ENCODE measurements at places on chromosomes 6 and 20.

DNA sequence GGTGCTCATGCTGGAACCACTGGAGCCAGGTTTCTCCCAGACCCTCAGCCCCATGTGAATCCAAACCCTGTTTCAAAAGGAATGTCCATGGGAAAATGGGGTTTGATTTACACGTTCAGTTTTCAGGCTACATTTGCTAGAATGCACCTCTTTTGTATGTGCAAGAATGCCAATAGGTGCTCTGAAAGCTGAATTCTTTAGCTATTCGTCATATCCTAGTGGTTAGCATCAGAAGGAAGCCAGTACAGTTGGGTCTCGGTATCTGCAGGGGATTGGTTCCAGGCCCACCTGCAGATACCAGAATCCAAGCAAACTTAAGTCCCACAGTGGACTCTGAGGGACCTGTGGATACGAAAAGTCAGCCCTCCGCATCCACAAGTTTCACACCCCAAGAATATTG lies 93.4 kb downstream of the UST start:
- DNase-seq: no peak

GRCh38 chr6:113842165-113842564 lies 15.0 kb upstream of the MARCKS start:
- DNase-seq: peak; percentile 52

DNA sequence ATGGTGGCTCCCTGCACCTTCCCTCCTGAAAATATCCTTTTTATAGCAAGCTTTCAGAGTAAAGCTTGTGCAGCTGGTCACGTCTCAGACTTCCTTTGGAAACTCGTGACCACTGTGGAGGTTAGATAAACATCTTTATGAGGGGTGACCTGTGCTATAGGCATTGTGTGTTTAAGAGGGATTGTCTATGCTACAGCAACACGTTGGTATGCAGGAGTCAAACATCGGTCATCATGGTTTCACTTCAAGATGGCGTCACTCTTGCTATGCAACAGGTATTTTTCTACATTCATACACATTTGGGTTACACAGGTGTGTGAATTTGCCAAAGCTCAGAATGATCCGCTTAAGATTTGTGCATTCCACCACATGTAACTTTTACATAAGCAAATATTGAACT lies 14.6 kb upstream of the BLCAP start:
- DNase-seq: no peak

- DNase-seq: no peak
These were observed 130.5 kb downstream of the VEGFA start for GRCh38 chr6:43900560-43900915.

GRCh38 chr20:23438661-23439060 lies 824 bp upstream of the CSTL1 start:
- no peak for DNase-seq

DNA sequence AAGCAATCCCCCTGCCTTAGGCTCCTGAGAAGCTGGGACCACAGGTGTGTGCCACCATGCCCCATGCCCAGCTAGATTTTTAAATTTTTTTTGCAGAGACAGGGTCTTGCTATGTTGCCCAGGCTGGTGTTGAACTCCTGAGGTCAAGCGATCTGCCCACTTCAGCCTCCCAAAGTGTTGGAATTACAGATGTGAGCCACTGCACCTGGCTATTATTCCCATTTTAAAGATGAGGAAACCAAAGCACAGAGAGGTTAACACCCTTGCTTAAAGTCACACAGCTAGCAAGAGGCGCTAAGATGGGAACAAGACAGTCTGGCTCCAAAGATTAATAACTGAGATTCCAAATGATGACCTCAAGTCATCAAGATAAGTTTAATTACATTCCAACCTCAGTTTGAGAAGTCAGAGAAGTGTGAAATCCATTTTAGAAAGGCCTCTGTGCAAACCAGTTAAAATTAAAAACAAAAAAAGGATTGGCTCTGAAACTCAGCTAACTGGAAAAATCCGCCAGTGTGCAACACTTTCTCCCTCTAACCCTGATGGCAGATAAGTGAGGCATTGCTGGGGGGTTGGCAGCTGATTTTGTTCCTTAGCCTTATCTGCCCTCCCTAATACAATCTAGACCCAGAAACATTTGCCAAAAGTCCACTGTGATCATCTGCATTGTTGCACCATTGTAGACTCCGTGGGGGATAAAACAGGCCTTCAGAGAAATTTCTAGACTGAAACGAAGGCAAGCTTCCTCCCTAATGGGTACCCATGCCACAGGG lies 55.5 kb downstream of the CPNE5 start:
- DNase-seq: no peak

- no peak for DNase-seq
These were observed 77.7 kb upstream of the CLDN20 start for GRCh38 chr6:155186052-155186658.

GRCh38 chr6:165636402-165637048 lies 26.5 kb downstream of the PDE10A start:
- DNase-seq: no peak

GRCh38 chr6:144896289-144896688 lies 611.2 kb downstream of the UTRN start:
- DNase-seq: no peak

- DNase-seq: no peak
These were observed 1.3 kb upstream of the ANGPT4 start for GRCh38 chr20:917416-917815.

GRCh38 chr6:98142839-98143238 lies 691.5 kb upstream of the POU3F2 start:
- no peak for DNase-seq

DNA sequence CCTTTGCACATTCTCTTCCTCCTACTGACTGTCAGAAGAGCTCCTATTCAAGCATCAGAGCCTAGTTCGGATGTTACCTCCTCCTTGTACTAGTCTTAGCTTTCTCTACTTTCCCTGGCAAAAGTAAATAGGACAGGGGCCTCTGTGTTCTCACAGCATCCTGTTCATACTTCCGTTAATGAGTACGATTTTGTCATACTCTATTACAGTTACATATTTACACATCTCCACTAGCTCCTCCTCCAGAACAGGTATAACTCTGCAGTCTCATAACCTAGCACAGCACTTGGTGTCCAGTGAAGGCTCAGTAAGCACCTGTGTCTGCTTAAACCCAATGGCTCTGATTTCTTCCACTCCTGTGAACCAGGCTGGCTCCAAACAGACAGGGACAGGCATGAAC lies 7.0 kb downstream of the ELMO2 start:
- DNase-seq: no peak

DNA sequence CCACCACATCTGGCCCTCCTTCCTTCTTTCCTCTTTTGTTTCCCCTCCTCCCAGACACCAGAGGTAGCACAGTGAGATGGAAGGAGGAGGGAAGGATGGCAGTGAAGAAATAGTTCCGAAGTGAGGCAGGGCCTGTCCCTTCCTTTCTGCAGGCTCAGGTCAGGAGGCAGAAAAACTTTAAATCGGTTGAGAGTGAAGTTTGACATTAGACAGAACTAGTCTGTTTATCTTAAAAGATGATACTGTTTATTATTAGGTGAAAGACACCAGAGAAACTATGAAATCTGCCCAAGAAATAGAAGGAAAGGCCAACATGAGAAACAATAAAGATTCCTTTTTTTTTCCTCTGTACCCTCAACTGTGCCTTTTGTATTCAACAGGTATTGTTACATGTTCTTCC lies 670.3 kb downstream of the UTRN start:
- no peak for DNase-seq

DNA sequence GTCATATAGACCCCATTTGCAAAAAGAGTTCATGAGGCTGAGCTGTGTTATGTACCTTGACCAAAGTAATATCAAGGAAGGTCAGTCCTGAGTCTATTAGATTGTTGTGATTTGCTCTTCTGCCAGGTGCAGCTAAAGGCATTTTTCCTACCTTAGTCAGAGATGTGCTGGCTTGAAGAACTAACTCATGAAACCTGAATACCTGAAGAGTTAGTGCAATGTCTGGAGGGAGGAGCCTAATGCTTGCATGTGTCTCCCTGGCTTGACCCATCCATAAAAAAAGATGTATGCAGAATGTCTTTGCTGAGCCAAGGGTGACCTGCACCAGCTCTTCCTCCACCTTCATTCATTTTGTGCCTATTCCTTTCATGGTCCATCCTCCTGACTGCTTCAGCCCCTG lies 742.0 kb downstream of the KIF16B start:
- DNase-seq: no peak

DNA sequence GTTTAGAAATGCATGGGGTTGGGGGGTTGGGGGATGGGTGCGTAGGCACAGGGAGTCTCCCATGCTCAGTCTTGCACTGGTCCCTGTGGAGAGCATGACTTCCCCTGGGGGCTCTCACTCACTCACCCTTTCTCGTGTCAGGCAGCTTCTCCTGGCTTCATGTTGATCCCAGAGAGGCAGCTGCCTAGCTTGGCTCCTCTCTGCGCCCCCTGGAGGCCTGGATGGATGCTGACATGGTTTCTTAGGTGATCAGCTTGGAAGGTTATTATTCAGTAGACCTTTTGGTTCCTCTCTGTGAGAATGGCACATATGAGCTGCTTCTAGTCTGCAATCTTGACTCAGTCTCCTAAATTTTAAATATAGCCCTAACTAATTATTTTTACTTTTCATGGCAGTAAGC lies 109.3 kb upstream of the FAM83B start:
- no peak for DNase-seq

GRCh38 chr20:48784273-48784641 lies 43.5 kb downstream of the PREX1 start:
- DNase-seq: no peak

GRCh38 chr6:47335466-47335865 lies 25.8 kb upstream of the TNFRSF21 start:
- no peak for DNase-seq

- peak; percentile 74 for DNase-seq
These were observed 117.6 kb downstream of the DST start for GRCh38 chr6:56524891-56525703.

GRCh38 chr20:60354024-60354580 lies 395.9 kb downstream of the CDH26 start:
- DNase-seq: no peak

GRCh38 chr20:5531318-5532081 lies 214.7 kb upstream of the PROKR2 start:
- DNase-seq: no peak

GRCh38 chr20:61797200-61797599 lies 268.5 kb downstream of the TAF4 start:
- DNase-seq: no peak

- no peak for DNase-seq
These were observed 489.7 kb downstream of the QKI start for GRCh38 chr6:163904186-163904585.

DNA sequence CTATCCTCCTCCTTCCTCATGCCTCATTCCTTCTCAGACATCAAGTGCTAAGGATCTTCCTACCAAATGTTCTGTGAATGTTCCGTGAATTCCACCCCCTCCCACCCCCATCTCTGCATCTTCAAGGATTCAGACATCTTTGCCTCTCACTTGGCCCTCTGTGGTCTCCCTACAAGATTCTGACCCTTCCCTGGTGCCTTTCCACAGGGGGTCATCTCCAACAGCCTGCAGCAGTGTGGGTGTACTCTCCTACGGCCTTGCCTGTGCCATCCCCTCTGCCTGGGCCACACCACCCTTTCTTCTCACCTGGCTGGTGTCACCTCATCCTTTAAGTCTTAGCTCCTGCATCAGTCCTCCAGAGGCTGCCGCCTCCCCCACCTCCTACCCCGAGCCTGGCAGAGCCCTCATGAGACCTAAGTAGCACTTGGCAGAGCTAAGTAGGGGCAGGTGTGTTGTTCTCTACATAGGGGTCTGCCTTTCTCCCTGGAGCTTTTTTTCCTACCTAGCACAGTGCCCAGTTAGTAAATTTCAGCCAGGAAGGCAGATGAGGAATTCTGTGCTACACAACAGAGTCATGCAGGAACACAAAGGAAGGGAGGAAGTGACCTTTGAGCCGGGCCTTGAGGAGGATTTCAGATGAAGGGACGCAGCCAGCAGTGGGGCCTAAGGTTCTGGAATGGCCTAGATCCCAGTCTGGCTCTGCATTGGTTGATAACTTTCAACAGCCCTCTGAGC lies 43.1 kb downstream of the TM9SF4 start:
- no peak for DNase-seq

GRCh38 chr6:45504947-45505346 lies 127.2 kb upstream of the SUPT3H start:
- DNase-seq: no peak

DNA sequence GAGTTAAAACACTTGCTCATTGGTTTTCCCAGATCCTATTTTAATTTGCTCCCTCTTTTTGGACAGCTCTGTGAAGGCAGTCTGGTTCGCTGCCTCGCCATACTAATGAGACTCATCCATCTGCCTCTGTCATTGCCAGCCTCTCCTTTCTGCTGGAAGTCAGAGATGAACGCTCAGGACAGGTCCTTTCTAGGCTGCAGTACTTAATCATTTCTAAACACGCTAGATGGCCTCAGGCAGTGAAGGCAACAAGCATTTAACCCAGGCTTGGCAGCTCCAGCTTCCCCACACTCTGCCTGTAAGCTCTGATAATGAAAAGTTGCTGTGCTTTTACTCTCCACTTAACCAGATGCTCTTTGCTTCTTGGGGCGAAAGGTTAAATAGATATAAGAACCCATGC lies 286.7 kb upstream of the POU3F2 start:
- DNase-seq: no peak

DNA sequence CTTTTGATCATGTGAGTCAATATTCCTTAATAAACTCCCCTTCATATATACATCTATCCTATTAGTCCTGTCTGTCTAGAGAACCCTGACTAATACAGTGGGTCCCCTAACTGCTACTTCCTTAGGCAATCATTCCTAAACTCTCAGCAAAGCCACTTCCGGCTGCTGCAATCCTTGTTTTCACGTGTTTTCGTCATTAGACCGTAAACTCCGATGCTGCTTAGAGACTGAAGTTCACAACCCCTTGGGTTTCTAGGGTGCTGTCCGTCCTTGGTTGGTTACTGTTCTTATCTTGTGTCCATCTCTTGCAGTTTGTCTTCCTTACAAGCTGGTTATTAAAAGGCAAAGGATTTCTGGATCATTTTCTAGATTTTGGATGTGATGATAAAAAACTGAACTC lies 106.4 kb downstream of the GMPR start:
- no peak for DNase-seq

- no peak for DNase-seq
These were observed 53.7 kb downstream of the PPP1R16B start for GRCh38 chr20:38859070-38859690.

DNA sequence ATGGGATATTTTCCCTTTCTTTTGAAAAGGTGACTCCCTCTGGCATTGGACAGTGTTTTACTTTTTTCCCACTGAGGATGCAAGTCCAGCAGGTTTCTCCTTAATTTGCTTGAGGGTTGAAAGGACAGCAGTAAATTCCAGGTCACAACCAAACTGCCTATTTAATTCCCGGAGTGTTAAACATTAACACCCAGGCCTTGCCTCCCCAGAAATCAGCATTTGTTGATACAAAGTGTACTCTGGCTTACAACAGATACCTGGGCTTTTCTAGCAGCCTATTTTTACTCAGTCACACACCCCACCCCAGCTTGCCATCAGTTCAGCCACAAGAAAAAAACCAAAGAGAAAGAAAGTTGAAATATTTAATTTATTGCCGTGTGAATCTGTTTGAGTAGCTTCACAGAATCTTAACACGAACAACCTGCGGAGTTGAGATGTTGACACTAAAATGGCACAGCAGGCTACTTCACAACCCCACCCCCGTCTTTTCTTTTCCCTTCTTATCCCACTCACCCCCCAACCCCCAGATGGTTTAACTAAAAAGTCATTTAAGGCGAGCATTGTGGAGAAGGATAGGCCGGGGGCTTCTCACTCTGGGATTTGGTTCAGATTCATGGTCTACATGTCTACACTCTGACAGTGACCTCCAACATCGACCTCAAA lies 45.7 kb downstream of the MYLIP start:
- DNase-seq: no peak
